ENCODE measurements at places on chromosomes 6 and 20. TPM values are rescaled to one million over a fixed set of nuclear protein-coding genes. Genes with fewer than 3 reads are reported as not detected.

LSM14B gene
- total RNA-seq: 38.6 TPM

TGM3 gene
- not detected for total RNA-seq

DNA sequence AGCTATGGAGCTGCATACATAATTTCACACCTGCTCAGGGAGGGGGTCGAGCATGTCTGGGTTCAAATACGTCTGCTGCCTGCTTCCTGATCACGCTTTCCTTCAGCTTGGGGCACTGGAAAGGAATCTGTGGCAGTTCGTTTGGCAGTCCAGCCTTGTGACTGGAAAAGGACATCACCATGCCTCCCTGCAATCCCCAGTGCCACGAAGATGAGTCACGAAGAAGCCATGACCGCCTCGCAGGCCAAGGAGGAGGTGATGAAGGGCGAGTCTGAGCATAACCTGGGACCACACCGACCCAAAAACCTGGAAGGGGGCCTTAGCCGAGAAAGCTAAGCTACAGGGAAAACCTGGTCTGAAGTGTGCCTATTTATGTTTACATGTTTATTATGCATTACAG, 13.1 kb downstream of the JAG1 start:
- no peak overlapping the region for H3K27ac ChIP-seq
- peaks cover 56% of the 10 kb centered on the region for H3K4me1 ChIP-seq
- no peak for DNase-seq
- H3K27me3 ChIP-seq: no peaks in the 10 kb centered on the region

SLC17A5 gene
- 16.8 TPM for total RNA-seq

GRCh38 chr6:149560736-149561135, 5.4 kb upstream of the GINM1 start:
- no peak overlapping the region for H3K27ac ChIP-seq
- H3K4me1 ChIP-seq: peaks cover 8% of the 10 kb centered on the region
- no peak for DNase-seq
- H3K27me3 ChIP-seq: no peaks in the 10 kb centered on the region
- H3K36me3 ChIP-seq: no peaks in the 10 kb centered on the region
- no peak overlapping the region for H3K4me3 ChIP-seq

All from esophagus muscularis mucosa (tissue), 4 donors.